ENCODE measurements at places on chromosomes 11 and 22. TPM values are rescaled to one million over a fixed set of nuclear protein-coding genes. Genes with fewer than 3 reads are reported as not detected.
A peak's percentile ranks its signal among the peaks of the same experiment; 100 is the strongest.

- no peaks in the 10 kb centered on the region for H3K36me3 ChIP-seq
- H3K27me3 ChIP-seq = no peaks in the 10 kb centered on the region
- H3K27ac ChIP-seq = no peak overlapping the region
- no peaks in the 10 kb centered on the region for H3K4me1 ChIP-seq
- DNase-seq = no peak
Measured at GRCh38 chr22:36086170-36086490, 57.5 kb upstream of the RBFOX2 start.

DNA sequence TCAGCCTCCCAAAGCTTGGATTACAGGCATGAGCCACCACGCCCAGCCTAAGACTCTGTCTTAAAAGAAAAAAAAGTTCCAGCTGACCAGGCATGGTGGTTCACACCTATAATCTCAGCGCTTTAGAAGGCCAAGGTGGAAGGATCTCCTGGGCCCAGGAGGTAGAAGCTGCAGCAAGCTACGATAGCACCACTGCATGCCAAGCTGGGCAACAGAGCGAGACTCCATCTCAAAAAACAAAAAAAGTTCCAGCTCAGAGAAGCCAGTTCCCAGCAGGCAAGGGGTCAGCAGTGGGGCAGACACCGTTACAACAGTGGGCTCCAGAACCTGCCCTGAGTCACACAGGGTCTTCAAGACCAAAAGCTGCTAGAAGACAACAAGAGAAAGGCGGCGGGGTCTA is 3.3 kb downstream of the TMEM184B start:
- no peak overlapping the region for H3K4me3 ChIP-seq
- peaks cover 72% of the 10 kb centered on the region for H3K4me1 ChIP-seq
- no peaks in the 10 kb centered on the region for H3K27me3 ChIP-seq
- no peak overlapping the region for H3K27ac ChIP-seq
- no peaks in the 10 kb centered on the region for H3K36me3 ChIP-seq
- no peak for DNase-seq

GRCh38 chr11:86896441-86896841 is 58.8 kb downstream of the FZD4 start:
- no peak overlapping the region for H3K4me3 ChIP-seq
- H3K36me3 ChIP-seq = no peaks in the 10 kb centered on the region
- H3K27me3 ChIP-seq = no peaks in the 10 kb centered on the region
- no peak overlapping the region for H3K27ac ChIP-seq
- no peaks in the 10 kb centered on the region for H3K4me1 ChIP-seq

DNA sequence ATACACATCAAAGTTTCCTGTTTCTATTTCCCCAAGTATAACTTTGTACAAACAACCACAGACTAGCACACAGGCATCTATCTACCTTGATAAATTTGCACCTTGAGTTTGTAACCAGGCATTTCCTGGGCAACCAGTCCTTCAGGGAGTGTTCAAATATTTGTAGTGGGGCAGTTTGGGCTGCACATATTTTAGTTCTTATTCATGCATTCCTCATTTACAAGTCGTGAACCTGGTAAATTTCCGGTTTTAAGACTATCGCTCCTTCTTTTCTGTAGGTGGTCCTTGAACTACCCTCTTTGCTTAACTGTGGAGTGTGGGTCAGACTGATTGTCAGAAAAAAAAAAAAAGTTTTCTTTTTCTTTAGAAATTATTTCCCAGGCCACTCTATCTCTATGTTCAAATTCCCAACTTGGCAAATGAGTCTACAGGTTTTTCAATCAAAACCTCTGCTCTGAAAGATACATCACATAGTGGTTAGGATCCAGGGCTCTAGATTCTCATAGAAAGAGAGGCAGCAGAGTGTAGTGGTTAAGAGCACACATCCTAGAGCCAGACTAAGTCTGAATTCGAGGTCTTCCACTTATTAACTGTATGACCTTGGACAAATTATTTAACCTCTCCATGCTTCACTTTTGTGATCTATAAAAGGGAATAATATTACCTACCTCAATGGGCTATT is 201.5 kb downstream of the SOX6 start:
- no peak for DNase-seq
- no peaks in the 10 kb centered on the region for H3K27me3 ChIP-seq
- no peaks in the 10 kb centered on the region for H3K4me1 ChIP-seq
- H3K36me3 ChIP-seq = no peaks in the 10 kb centered on the region

GLB1L3 gene
- total RNA-seq = 1.5 TPM

SOX6 gene
- not detected for total RNA-seq

PHOX2A gene
- total RNA-seq = not detected

GTSE1 gene
- 0.64 TPM for total RNA-seq

DNA sequence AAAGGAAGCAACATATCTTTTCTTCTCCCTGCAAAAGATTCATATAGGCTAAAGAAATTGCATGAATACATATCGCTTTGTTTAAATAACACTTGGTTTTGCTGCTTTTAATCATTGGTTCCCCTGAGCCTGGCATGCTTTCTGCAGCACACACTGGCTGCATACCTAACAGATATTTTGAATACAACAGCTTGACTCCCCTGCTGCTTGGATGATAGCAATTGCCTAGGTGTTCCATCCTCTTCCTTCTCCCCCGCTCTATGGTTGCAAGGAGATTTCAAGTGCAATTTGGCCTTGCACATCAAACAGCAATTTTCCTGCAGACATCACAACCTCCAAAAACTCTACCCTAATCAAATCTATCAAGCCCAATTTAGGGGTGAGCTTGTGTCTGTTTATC is 430.0 kb downstream of the NTM start:
- no peaks in the 10 kb centered on the region for H3K27me3 ChIP-seq
- H3K4me1 ChIP-seq = no peaks in the 10 kb centered on the region
- no peak for DNase-seq

BTBD18 gene
- total RNA-seq = not detected

DNA sequence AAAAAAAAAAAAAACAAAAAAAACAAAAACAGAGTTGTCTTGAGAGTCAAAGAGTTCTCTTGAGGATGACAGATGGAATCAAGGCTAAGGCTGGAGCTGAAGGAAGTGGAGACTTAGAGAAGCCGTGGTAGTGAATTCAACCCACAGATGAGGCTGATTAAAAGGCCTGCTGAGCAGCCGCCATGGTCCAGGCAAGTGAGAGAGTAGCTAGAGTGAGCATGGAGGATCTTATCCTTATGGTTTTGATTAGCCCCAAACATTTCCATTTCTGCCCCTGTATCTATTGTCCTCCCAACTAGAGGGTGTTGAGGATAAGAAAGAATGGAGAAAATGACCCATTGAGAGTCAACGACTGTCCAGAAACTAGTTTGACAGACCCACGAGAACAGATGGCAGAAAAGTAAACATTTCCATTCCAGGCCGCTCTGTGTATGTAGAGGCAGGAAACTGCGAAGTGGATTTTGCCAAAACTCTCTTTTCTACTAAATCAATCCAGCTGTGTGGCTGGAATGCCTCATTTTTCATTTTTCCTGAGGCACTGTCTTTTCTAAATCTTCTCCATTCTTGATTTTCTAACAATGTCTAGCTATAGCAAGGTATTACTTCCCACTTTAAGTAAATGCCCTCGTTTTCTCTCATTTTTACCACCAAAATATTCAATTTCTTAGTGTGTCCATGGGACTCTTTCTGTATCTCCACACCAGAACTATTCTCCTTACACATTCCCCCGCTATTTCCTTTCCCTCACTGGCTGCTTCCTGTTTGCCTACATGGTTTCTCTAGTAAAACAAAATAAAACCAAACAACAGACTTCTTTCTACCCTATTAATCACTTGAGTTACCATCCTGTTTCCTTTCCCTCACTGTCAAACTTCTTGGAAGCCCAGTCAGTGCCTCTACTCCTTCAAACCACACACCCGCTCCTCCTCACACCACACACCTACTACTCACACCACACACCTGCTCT is 5.4 kb upstream of the MMP8 start:
- H3K4me1 ChIP-seq = no peaks in the 10 kb centered on the region
- no peak for DNase-seq
- no peaks in the 10 kb centered on the region for H3K36me3 ChIP-seq
- no peak overlapping the region for H3K27ac ChIP-seq

RNF169 gene
- 25.0 TPM for total RNA-seq

DNA sequence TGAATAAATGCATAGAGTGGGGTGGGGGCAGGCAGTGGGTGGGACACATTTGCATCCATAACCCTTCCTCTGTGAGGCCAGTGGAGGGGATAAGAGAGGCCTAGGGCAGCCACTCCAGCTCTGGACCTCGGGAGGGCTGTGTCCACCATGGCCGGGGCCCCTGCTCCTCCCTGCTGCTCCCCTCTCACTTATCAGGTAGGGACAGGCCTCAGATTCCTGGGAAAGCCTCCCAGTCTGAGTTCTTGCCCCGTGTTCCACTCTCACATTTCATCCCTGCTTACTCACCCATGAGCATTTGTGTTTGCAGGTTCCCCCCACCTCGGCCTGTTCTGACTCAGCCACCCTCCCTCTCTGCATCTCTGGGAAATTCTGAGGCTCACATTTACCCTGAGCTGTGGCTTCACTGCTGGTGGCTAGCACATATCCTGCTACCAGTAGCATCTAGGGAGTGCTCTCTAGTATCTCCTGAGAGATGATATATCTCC is 128.7 kb upstream of the TOP3B start:
- no peaks in the 10 kb centered on the region for H3K36me3 ChIP-seq
- H3K4me3 ChIP-seq = no peak overlapping the region
- no peaks in the 10 kb centered on the region for H3K27me3 ChIP-seq
- no peak for DNase-seq
- no peak overlapping the region for H3K27ac ChIP-seq
- peaks cover 19% of the 10 kb centered on the region for H3K4me1 ChIP-seq

RAG1 gene
- total RNA-seq = 0.73 TPM

GRCh38 chr22:27228771-27229170 is 571.4 kb downstream of the MIAT start:
- no peaks in the 10 kb centered on the region for H3K4me1 ChIP-seq
- no peaks in the 10 kb centered on the region for H3K36me3 ChIP-seq
- DNase-seq = no peak
- H3K27ac ChIP-seq = no peak overlapping the region
- no peaks in the 10 kb centered on the region for H3K27me3 ChIP-seq
- H3K4me3 ChIP-seq = no peak overlapping the region

HPX gene
- 0.83 TPM for total RNA-seq

- H3K36me3 ChIP-seq = no peaks in the 10 kb centered on the region
- DNase-seq = no peak
- H3K4me3 ChIP-seq = no peak overlapping the region
- peak overlapping the region; percentile 68 for H3K27ac ChIP-seq
- H3K27me3 ChIP-seq = no peaks in the 10 kb centered on the region
- H3K4me1 ChIP-seq = peaks cover 18% of the 10 kb centered on the region
Measured at GRCh38 chr11:125110506-125110905, 920 bp downstream of the TMEM218 start.

GRCh38 chr11:103681855-103682254 is 354.6 kb upstream of the DDI1 start:
- no peaks in the 10 kb centered on the region for H3K36me3 ChIP-seq
- peaks cover 3% of the 10 kb centered on the region for H3K4me1 ChIP-seq
- no peak for DNase-seq
- no peaks in the 10 kb centered on the region for H3K27me3 ChIP-seq
- no peak overlapping the region for H3K4me3 ChIP-seq
- no peak overlapping the region for H3K27ac ChIP-seq

TTLL1 gene
- total RNA-seq = 7.8 TPM

GRCh38 chr11:33544593-33545373 is 155.8 kb downstream of the C11orf91 start:
- H3K36me3 ChIP-seq = no peaks in the 10 kb centered on the region
- H3K4me3 ChIP-seq = no peak overlapping the region
- no peak overlapping the region for H3K27ac ChIP-seq

DNA sequence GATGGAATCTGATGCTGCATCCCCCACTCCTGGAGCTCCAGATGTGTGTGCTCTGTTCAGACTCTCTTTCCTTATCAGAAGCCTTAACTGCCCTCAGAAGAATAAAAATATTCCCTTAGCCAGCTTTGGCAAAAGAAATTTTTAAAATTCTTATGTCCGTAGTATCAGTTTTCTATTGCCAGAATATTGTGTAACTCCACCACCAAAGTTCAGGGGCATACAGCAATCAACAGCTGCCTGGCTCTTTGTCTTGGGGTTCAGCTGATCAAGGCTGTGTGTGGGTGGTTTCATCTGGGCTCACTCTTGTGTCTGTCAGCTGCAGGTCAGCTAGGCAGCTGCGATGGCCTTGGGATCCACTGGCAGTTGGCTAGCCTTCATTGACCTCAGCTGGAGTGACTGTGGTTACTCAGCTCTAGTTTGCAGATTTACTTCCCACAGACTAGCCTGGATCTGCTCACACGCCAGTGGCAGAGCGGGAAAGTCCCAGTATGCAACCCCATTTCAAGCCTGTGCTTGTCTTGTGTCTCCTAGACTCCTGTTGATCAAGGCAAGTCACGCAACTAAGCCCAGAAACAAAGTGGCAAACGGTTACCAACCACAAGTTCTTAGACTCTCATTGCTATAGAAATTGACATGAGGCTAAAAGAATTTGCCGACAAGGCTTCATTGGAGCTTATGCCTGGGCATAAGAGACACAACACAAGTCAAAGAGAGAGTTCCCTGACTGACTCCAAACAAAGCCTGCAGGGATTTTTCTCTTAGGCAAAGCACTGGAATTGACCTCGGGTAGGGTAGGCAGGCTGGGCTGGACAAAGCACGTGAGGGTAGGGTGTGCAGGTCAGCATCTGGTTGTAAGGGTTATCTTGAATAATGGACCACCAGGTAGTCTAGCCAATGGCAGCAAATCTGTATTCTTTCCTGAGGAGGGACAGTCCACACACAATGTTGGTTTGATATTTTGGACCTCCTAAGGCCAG is 7.5 kb downstream of the TMEM138 start:
- no peaks in the 10 kb centered on the region for H3K27me3 ChIP-seq
- no peak overlapping the region for H3K27ac ChIP-seq
- H3K36me3 ChIP-seq = peaks cover 44% of the 10 kb centered on the region
- DNase-seq = no peak
- no peak overlapping the region for H3K4me3 ChIP-seq
- no peaks in the 10 kb centered on the region for H3K4me1 ChIP-seq

- H3K27me3 ChIP-seq = no peaks in the 10 kb centered on the region
- no peaks in the 10 kb centered on the region for H3K36me3 ChIP-seq
- DNase-seq = no peak
Measured at GRCh38 chr22:49663311-49663711, 164.4 kb downstream of the BRD1 start.

WBP2NL gene
- 5.4 TPM for total RNA-seq

DNA sequence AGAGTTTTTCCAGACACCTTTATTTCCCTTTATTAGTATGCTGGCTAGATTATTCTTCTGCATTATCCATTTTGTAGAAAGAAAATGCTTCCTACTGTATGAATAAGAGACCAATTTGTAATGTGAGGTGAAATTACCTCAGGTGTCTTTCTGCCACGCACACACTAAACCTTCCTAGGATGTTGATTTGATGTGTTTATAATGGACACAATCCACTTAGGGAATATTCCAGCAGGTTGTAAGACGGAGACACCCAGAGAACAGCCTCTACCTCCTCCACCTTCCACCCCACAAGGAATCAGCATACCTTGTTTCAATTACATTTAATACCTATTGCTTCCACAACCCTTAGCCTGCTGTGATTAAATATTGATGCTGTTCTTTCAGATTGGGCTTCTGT is 379.1 kb upstream of the KIRREL3 start:
- H3K27me3 ChIP-seq = no peaks in the 10 kb centered on the region
- no peak overlapping the region for H3K27ac ChIP-seq
- DNase-seq = no peak
- no peaks in the 10 kb centered on the region for H3K36me3 ChIP-seq
- no peak overlapping the region for H3K4me3 ChIP-seq
- H3K4me1 ChIP-seq = no peaks in the 10 kb centered on the region
